ENCODE measurements at places on chromosomes 2 and 18.
A peak's percentile ranks its signal among the peaks of the same experiment; 100 is the strongest.

DNA sequence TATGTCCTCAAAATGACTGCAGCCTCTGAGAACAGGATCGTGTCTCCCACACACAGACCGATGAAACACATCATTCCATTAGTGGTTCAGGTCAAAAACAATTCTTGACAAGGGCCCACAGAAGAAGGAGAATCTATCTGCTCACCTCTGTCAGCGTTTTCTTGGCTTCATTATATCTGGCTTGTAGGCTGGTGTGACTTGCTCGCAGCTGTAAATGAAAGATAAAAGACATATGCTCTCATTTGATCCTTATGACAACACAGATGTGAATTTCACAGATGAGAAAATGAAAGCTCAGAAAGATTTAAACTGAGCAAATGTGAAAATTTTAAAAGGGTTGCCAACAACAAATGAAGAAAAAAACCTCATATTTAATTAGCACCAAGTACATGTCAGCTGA is 61.6 kb downstream of the CCDC93 start:
- DNase-seq = no peak

GRCh38 chr2:219459460-219460311 is 25.0 kb downstream of the SPEG start:
- peak; percentile 47 for DNase-seq

DNA sequence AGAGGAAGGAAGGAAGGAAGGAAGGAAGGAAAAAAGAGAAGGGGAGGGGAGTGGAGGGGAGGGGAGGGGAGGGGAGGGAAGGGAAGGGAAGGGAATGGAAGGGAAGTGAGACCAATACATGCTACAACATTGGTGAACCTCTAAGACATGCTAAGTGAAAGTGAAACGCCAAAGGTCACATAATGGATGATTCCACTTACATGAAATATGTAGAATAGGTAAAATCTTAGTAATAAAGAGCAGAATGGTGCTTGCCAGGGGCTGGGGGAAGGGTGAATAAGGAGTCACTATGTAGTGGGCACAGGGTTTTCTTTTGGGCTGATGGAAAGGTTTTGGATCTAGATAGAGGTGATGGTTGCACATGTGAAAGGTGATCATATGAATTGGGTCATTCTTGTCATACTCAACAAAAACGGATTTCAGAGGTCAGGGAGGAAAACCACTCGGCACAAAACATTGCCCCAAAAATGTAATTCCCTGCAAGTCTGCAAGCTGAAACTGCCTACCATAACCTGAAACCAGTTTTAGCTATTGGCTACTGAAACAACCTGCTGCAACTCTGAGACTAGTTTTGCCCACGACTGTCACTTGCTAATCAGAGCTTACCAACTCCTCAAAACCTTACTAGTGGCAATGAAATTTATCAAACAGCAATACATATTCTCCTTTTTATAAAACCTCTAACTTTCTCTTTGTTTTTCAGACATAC is 59.2 kb downstream of the CCDC141 start:
- DNase-seq = no peak

DNA sequence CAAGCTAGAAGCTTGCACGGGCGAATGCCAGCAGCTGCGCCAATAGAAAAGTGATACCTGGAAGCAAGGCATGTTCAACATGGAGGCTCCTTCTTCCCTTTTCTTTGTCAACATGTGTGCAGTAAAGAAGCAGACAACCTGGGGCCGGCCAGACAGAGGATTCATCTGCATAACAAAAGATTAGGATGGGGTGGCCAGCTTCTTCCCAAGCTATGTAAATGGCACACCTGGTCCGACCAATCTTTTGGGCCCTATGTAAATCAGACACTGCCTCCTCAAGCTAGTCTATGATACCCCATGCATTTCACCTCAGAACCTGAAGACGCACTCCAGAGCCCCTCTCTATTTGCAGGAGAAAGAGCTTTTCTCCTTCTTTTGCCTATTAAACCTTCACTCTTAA is 66.4 kb upstream of the TGFA start:
- DNase-seq = no peak

- DNase-seq = no peak
These were observed 77.2 kb upstream of the ABCA12 start for GRCh38 chr2:215215637-215216036.

DNA sequence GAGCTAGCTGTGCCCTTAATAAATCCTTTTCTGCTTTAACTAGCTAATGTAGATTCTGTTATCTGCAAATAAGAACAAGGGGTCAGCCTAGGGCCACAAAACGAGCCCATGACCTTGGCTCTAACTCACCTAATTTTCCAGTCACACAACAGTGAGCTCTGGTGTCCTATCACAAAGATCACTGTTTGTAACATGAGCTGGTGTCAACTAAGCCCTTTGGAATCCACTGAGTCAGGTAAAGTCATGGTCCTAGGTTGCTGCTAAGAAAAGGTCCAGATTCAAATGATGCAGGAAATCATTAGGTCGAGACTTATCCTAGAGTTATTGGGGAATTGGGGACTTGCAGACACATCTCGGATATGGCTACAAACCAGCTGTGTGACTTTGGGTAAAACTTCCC is 49.9 kb downstream of the ST8SIA5 start:
- no peak for DNase-seq

- DNase-seq = no peak
These were observed 56.5 kb downstream of the ACAA2 start for GRCh38 chr18:49756671-49757362.

GRCh38 chr2:177501186-177501585 is 108.6 kb downstream of the AGPS start:
- no peak for DNase-seq

DNA sequence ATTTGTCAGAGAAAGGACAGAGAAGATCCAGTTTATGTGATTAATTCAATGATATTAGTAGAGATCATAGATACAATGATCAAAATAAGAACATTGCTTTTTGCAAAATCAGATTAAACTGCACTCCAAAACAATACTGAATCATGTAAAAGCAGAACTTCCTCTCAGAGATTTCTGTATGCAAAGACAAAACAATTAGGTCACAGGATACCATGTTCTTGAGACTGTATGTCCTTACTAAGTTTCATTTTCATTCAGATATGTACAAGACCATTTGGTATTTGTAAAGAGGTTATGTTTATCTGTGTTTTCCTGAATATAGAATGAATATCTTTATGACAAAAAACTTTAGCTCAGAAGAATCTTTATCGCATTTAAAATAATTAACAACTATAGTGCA is 161.8 kb downstream of the DLGAP1 start:
- DNase-seq = no peak

- peak; percentile 47 for DNase-seq
These were observed 22.1 kb downstream of the IKZF2 start for GRCh38 chr2:213129311-213129710.

- no peak for DNase-seq
These were observed 57.3 kb upstream of the SNTG2 start for GRCh38 chr2:893311-893710.

DNA sequence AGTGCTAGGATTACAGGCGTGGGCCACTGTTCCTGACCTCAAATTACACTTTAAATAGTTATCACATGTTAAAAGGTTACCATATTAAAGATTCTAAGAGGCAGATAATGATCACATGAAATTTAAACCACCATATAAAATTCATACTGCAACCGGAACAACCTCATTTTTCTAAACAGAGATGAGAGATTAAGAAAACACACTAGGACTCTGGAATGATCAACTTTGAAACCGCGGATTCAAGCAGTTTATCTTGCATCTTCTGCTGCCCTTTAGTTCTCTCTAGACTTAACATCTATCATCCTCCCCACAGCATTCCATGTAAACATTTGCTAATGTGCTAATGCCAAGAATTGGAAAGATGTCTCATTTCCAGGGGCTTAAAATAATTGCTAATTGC is 115.8 kb downstream of the PIGN start:
- DNase-seq = no peak

DNA sequence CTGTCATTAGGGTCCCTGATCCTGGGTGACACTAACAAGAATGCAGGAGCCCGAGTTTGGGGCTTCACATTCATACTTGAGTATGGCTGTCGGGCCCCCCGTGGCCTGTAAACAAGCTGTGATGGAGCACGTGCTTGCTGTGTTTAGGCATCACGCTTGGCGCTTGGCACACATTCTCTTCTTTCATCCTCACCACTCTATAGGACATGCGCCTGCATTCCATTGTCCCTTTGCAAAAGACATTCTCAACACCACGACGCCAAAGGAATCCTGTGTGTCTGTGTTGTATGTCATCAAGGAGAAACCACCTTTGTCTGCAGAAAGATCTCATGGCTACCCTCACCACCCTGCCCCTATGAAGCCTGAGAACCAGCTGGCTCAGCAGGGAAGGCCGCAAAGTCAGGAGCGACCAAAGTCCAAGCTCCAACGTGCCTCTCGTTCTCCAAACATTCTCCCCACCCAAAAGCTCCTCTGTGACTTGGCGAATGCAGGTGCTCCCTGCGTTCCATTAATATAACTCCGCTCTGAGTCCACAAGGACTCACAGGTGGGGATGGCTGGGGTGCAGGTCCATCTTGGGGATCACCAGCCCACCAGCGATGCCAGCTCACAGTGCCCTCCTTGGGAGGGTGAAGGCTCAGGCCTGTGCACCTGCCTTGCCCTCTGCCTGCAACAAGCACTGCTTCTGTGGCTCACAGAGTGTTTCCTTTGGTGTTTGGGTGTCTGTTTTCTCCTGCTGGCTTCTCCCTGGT is 6.2 kb upstream of the PER2 start:
- DNase-seq = no peak

DNA sequence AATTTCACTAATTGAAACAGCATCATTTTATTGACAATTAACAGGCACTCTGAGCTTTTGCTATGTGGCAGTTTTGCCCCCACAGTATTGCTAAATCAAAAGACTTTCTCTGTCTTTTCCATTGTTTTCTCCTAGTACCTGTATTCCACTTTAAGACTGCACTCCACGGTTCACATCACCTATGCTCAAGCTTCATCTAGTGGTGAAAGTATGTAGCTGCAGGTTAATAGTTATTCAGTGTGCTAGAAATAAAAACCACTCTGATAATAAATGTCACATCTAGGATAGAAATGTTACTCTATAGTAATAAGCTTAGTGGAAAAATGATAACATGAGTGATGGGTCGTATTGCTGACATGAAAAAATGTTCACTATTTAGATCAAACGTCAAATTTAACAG is 24.6 kb downstream of the ARL6IP6 start:
- no peak for DNase-seq

GRCh38 chr2:219282375-219282774 is 3.2 kb downstream of the DNAJB2 start:
- no peak for DNase-seq

- no peak for DNase-seq
These were observed 11.6 kb downstream of the GLI2 start for GRCh38 chr2:120747281-120747680.

DNA sequence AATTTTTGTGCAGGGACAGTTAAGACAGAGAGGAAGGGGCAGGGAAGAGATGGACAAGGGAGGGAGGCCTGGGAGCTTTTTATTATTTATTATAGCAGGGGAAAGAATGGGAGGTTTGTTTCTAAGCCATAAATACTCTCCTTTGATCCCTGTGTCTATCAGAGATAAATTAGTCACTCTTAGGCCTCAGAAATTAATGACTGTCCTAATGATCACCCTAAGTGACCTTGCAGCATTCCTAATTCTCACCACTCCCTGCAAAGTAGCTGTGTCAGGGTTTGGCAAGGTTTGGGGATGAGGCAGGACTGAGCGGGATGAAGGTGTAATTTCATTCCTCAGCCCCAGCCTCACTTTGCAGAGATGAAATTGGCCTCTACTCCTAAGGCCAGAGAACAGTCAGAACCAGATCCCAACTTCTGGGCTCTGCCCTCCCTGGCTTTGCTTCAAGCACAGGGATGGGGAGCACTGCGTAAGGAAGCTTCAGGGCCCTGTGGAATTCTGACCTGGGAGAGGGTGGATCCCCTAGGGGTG is 95.0 kb downstream of the TMEM17 start:
- no peak for DNase-seq

DNA sequence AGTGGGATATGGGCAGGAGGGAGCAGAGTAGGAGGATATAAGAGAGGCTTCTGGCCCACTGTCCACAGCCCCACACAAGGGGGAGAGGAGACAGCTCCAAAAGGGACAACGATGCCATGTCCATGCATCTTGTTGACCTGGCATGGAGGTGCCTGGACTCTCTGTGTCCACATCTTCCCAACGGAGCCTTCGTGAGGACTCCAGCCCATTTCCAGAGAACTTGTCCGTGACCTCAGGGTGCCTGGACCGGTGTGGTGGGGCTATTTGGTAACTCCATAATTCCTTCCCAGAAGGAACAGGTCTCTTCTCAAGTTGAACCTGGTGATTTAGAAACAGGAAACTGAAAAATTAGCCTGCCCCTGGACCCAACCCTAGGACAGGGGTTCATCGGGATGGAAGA is 133.9 kb downstream of the CYP26B1 start:
- DNase-seq = no peak

- DNase-seq = no peak
These were observed 2.9 kb upstream of the EN1 start for GRCh38 chr2:118850168-118850900.

DNA sequence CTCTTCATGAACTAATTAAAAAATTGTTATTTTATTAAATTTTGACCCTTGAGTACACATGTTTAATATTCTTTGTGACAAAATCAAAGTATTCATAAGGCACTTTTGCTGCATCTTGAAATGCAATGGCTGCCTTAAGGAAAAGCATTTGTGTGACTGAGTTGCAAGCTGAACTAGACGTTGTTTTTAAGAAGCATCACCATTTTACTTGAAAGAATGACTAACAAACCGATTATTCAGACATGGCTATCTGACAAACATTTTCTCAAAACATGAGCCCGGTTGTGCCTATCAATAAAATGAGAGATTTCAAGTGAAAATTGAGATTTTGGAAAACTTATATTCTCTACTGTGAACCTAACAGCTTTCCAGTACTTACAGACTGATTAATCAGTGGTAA is 2.8 kb downstream of the GCFC2 start:
- DNase-seq = no peak

DNA sequence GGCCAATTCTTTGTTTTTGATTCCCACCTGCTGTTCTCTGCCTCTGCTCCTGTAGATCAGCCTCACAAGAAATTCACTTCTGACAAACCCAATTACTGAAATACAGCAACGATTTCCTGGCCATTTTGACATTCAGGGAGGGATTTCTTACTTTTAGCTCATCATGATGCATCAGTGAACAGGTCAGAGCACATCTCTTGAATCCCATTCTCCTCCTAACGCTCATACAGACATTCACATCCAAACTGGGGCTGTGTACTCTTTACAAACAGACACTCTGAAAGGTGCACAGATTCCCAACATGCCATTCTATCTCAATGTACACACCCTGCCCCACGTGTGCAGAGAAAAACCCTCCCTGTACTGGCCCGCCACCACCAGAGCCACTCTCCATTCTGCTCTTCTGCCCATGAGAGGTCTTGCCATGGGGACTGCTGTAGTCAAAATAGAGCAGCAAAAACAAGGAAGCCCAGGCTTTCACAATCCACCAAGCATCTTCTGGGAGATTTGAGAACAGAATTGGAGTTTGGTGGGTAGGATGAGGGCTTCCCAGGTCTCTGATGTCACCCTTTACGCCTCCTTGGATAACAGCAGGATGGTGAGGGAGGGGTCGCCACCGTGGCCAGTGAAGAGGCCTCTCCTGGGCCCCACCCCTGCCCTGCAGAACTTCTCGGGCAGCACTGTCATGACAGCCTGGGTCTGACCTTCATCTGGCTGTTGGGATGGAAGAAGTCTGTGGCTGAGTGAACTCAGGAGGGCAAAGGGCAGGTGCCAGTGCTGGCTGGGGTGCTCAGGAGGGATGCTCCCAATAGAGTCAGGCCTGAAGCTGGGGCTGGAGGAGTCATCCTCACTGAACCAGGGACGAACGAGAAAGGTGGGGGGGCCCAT is 41.9 kb upstream of the ZFP36L2 start:
- DNase-seq = peak; percentile 48

- no peak for DNase-seq
These were observed 112.7 kb upstream of the DLX2 start for GRCh38 chr2:172215172-172215935.

- peak; percentile 33 for DNase-seq
These were observed 59.4 kb upstream of the MSTN start for GRCh38 chr2:190121971-190122370.

All from inflammatory macrophage treated with lipopolysaccharide for 1 hour (primary cell).